Amniotic stem cell (primary cell): ENCODE measurements at places on chromosomes 7 and 10.

DNA sequence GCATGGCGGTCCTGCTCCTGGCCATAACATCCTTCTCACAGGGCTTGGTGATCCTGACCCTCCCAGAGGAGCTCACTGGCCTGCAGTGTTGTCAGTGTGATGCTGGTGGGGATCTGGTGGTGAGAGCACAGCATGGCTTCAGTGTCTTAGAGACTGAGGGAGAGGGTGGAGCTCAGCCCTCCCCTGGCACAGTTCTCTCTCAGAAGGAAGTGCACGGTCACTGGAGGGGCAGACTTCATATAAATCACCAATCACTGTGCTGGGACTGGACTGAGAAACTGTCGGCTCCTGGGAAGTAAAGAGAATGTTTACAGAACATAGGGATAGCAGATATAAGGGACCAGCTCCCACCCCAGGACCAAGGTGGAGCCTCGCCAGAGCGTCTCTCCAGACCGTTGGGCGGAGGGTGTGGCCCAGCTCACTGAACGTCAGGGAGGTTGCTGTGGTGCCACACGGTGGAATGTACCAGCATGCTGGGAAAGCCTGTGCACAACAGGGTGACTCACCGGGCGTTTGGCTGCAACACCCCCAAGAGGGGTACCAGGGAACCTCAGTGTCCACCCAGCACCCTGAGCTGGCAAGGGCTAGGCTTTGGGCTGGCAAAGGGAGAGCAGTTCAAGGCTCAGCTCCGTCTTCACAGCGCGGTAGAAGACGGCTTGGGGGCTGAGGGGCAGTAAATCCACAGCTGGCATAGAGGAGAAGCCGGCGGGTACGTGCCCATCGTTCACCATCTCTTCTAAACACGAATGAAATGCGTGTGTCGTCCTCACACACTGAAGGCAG lies 8.8 kb upstream of the GET4 start:
- DNase-seq, result no peak

GRCh38 chr10:71911296-71911953 lies 52.8 kb upstream of the CHST3 start:
- DNase-seq, result no peak

DNA sequence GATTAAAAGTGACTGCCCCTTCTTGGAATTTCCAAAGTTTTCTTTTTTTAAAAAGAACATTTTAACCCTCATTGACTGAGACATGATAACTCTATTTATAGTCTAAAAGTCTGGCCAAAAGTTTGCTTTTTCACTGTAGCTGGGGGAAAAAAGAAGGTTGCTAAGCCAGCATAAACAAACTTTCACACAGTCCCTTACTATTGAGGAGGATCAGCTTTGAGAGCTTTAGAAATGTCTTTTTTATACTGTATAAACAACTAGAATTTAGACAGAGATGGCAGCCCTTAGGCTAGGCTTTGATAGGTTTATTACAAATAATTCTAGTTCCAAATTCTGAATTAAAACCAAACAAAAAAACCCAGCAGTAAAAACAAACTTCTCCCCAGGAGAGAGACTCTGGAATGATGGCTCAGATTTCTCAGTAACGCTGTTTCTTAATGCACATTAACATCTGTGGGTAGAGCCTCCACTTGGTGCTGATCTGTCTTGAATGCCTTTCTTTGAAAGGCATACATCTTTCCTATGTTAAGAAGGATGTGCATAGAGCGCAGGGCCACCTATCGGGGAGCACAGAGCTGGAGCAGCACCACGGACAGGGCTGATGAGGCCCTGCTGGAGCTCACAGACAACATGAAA lies 100.9 kb upstream of the PDLIM1 start:
- DNase-seq, result no peak

- DNase-seq, result no peak
Measured at GRCh38 chr7:46606761-46607160, 685.7 kb upstream of the IGFBP3 start.

DNA sequence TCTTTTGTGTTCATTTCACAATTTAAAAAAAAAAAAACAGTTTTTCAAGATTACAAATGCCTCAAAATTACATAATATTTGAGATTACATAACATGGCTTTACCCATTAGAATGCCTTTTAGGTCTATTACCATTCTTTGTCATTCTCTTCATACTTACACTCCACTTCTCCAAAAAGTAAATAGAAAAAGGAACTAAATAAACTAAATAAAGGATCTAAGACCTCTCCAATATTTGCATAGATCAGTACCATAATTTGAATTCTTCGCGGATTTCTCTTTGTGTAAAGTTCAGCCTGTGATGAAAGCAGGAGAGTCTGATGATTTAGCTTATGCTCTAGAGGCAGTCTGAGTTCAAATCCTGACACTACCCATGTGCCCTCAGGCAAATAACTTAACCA lies 56.4 kb upstream of the C1GALT1 start:
- no peak for DNase-seq

- DNase-seq, result no peak
Measured at GRCh38 chr7:77245015-77245755, 45.6 kb upstream of the FGL2 start.

- DNase-seq, result no peak
Measured at GRCh38 chr10:127408112-127408710, 140.9 kb upstream of the NPS start.

DNA sequence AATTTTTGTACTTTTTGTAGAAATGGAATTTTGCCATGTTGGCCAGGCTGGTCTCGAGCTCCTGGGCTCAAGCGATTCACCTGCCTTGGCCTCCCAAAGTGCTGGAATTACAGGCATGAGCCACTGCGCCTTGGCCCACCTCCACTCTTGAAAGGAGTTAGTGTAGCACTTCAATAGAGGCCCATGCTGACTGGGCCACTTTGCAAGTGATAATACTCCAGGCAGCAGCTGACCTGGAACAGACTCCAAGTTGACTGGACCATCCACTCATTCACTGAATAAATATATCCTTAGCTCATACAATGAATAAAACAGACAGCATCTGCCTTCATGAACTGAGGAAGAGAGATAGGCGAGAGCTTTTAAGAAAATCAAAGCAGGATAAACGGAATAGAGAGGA lies 14.7 kb downstream of the CPVL start:
- DNase-seq, result no peak

DNA sequence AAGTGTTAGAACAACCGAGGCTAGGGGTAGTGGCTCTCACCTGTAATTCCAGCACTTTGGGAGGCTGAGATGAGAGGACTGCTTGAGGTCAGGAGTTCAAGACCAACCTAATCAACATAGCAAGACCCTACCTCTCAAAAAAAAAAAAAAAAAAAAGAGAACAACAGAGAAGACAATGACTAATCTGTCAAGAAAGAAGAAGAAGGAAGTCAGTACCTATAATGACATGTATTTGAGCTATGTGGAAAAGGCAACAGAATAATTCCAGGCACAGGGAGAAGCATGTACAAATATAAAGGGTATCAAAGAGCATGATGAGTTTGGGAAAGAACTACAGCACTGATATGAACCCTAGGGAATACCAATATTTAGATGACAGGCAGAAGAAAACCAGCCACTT lies 27.5 kb downstream of the COPG2 start:
- DNase-seq, result no peak

DNA sequence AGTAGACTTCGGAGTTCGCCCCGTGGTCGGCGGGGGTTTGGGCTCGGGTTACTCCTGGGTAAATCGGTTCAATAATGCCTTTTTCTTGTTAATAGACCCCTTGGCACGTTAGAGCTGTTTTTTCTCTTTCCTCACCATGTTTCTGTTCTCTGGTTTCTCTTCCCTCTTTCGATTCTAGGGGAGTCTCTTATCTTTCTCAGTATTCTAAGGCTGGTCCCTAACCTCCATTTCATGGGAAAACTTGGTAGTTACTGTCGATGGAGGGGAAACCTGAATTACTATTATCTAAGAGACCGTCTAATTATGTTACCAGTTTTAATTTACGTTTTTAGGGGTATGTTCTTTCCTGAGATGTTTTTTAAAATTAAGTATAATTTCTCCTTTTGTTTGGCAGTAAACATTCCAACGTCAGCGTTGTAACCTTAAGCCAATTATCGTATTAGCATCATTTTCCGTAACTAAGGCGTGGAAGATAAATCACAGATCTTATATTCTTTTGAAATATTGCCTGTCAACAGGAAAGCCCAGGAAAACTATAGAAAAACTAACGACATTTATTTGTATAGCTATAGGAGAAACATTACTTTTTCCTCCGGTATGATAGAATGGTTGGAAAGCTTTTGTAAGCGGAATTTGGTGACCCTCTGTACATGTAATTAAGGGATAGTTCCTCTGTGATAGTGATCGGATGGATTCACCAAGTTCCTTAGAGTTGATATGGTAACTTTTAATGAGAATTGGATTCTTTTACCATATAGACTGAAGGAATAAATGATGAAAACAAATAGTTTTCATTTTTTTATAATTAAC lies 847 bp downstream of the BTAF1 start:
- DNase-seq, result no peak

DNA sequence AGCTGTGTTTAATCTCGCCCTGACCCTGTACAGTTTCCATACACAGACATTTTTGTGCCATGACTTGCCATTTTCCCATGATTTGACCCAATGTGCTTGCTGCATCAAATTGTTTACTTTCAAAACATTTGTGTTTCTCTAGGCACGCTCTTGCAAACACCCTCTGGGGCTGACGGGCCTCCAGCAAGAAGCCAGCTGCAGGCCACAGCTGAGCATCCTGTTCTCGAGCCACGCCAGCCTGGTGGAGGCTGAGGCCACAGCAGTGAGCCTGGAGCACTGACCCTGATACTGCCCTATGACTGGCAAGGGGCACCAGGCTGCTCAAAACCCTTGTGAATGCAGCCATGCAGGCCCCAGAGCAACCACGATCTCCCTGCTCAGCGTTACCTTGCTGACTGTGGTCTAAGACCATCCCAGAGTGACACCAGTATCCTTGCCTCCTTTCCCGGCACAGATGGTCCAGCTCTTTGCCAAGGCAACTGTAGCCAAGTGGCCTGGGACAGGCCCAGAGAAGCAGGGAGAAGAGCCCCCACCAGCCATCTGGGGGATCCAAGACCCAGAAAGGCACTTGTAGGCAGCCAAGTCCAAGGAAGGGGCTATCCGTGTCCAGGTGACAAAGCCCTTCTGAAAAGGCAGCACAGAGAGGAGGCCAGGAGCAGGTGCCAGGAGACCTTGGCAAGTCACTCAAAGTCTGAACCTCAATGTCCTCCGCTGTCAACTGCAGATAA lies 78.5 kb downstream of the OAT start:
- DNase-seq, result peak; percentile 91

DNA sequence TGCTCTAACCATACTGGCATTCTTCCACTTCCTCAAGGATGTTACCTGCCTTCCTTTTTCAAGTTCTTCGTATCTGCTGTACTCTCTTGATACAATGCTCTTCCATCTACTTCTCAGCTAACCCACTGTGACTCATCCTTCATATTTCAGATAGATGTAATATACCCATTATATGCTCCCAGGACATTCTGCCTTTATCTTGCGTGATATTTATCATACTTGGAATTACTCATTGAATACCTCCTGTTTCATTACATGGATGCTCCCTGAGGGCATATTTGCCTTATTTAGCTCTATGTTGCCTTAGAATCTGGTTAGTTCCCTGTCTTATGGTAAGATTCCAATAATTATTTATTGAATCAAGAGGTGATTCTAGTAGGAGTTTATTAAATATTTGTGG lies 706.4 kb downstream of the SORCS3 start:
- DNase-seq, result no peak

DNA sequence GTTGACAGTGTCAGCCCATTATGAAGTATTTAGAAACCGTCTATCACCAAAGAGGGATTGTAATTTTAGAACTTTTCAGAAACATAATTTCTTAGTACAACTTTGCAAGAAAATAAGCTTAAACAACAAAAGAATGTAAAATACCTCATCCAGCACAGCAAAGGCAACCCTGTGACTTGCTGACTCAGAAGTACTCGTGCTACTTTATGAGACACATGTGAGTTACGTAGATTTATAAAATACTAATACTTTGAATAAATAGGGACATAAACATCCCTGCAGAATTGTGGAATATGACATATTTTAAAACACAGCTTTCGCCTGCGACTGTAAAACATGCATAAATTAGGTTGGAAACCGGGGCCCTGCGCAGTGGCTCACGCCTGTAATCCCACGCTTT lies 739.7 kb upstream of the ANKRD30A start:
- no peak for DNase-seq

DNA sequence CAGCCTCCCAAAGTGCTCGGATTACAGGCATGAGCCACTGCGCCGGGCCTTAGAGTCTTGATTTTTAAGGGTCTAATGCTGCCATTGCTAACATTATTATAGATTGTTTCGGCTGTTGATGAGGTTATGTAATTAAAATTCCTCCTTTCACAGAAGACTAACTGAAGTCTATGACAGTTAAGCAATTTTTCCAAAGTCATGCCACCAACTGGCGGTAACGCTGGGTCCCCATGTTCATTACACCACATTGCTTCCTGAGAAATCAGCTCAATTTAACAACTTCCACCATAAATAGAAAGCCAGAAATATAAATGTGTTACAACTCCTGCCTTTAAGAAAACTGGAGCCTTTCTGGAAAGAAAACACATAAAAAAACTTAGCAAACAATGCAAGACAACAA lies 3.5 kb downstream of the ERLIN1 start:
- DNase-seq, result no peak

DNA sequence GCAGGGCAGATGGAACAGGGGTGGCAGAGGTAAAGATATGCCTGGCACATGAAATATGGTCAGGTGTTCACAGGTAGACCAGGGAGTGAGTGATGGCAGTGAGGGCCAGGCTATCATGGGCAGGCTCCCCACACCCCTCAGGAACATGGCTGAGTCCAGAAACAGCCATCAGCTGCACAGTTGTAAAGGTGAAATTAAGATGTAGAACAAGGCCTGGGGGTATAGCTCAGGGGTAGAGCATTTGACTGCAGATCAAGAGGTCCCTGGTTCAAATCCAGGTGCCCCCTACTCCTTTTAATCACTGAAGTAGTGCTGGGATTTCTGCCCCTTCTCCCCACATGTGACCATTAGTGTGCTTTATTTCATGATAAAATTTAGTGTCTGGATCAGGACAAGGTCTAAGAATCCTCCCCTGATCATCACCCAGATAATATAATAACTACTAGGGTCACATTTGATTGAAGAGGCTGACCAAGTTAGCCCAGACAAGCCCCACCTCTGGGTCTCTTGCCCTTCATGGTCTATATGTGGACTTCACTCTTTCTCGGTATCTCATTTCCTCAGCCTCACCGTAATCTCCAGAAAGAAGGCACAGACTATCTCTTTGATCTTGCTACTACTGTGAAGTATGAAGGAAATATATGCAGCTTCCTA lies 69.0 kb downstream of the ZNF783 start:
- no peak for DNase-seq

- DNase-seq, result no peak
Measured at GRCh38 chr10:6650586-6650985, 70.5 kb upstream of the PRKCQ start.

DNA sequence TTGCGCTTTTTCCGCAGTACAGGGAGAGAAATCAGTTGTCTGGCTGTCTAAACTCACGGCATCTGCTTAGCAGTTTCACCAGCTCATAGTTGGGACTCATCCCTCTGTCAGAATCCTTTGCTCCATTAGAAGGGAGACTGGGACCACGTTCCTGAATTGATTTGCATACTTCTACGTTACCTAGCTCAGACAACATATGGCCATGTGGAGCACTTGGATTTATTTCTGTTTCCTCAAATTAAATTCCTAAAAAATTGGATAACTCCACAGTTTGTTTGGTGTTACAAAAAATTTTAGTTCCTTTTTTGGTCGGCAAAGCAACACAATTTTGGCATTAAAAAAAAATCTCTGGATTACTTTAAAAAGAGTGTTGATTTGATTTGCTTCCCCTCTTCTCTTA lies 614.0 kb downstream of the AUTS2 start:
- no peak for DNase-seq
